ENCODE measurements at places on chromosomes 13 and 19. TPM values are rescaled to one million over a fixed set of nuclear protein-coding genes. Genes with fewer than 3 reads are reported as not detected.

DNA sequence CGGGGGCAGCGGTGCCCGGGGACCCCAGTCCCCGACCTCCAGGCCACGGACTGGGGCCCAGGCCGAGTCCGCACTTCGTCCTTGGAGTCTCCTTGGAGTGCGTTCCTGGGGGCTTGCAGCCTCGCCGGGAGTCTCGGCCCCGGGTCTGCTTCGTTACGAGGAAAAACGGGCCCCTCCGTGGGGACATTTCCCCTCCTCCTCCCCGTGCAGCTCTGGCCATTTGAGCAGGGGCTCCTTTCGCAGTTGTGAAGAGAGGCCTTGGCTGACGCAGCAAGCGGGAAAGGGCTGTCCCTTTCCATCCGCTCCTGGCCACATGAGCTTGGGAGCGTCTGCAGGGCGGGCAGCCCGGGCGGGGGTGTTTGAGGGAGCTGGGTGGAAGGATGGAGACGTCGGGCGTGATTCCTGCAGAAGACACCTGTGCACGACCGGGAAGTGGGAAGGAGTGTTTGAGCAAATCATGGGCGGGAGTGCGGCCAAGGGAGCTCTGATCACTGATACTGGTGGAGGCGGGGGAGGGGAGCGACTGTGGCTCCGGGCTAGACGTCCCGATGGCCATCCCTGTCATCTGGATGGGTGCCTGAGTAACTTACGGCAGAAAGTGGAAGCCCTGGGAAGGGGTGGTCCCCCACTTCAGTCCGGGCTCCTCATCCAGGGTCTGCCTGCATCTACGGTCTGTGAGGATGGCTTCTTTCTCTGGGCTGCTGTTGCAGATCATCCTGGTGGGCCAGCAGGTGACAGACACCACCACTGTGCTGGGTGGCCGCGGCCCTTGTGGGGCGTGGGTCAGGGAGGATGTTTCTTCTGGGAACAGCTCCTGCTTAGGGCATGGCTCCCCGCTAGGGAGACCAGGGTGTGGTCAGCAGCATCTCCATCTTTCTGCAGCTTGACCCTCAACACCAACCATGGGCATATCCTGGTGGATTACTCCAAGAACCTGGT, 736 bp downstream of the GPI start:
- DNase-seq: peak; percentile 74

GRCh38 chr13:111920932-111921705, 145.8 kb upstream of the SOX1 start:
- DNase-seq: no peak

GRCh38 chr13:35865341-35866240, 265.6 kb downstream of the DCLK1 start:
- DNase-seq: no peak

DNA sequence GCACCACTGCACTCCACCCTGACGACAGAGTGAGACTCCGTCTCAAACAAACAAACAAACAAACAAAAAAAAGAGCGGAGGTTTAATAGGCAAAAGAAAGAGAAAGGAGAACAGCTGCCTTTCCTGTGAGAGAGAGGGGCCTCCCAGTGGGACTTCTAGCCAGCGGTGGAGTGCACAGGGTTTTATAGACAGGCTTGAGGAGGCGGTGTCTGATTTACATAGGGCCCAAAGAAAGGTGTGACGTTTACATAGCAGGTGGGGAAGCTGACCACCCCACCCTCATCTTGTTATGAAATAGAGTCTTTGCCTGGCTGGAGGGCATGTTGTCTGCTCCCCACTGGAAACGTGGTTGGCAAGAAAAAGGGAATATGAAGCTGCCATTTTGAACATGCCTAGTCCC, 106.0 kb upstream of the CSNK1A1L start:
- DNase-seq: no peak

GRCh38 chr13:26445092-26445491, 112.4 kb upstream of the WASF3 start:
- no peak for DNase-seq

DNA sequence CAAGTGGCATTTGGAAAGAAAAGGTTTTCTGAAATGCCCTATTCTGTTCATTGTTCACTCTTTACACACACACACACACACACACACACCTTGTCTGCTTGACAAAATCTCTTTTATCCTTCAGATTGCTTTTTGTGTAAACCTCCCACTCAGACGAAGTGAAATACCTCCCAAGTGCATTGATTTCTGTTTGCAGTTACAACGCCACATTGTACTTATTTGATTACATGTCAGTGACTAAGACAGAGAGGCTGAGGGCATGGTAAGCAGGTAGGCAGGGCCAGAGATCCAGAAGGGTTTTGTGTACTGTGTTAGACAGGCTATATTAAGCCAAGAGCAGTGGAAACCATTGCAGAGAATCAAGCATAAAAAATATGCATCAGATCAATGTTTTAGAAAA, 561.8 kb downstream of the GPC6 start:
- no peak for DNase-seq

DNA sequence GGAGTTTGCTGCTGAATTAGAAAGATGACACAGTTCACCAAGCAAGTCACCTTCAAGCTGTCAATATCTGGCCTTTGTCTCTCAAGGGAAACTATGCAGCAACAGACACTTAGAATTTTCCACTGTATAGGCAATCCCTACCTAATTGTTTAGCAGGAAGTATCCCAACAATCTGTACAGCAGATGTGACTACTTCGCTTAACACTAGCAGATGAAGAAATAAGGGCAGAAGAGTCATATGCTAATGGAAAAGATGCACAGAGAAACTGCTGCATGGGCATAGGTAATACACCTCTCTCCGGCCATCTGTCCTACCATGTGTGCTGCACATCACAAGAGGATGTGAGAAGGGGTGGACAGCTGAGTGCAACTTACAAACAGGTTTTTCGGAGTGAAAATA, 851.2 kb downstream of the PCDH9 start:
- no peak for DNase-seq

GRCh38 chr13:38868870-38869269, 121.8 kb downstream of the STOML3 start:
- no peak for DNase-seq

- no peak for DNase-seq
Observed at GRCh38 chr13:71359641-71360040, 507.4 kb downstream of the DACH1 start.

DNA sequence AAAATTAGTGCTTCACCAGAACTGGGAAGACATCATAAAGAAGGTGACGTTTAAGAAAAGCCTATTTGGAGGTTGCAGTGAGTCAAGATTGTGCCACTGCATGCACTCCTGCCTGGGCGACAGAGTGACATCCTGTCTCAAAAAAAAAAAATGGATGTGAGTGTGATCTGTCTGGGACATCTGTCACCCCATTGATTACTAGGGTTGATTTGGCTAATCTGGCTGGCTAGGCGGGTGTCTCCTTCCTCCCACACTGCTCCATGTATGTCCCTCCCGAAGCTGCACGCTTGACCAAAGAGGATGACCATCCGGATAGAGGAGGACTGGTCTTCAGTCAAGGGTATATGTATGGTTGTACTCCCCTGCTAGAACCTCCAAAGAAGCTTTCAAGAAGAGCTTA, 2.6 kb downstream of the GTF2F2 start:
- no peak for DNase-seq

DNA sequence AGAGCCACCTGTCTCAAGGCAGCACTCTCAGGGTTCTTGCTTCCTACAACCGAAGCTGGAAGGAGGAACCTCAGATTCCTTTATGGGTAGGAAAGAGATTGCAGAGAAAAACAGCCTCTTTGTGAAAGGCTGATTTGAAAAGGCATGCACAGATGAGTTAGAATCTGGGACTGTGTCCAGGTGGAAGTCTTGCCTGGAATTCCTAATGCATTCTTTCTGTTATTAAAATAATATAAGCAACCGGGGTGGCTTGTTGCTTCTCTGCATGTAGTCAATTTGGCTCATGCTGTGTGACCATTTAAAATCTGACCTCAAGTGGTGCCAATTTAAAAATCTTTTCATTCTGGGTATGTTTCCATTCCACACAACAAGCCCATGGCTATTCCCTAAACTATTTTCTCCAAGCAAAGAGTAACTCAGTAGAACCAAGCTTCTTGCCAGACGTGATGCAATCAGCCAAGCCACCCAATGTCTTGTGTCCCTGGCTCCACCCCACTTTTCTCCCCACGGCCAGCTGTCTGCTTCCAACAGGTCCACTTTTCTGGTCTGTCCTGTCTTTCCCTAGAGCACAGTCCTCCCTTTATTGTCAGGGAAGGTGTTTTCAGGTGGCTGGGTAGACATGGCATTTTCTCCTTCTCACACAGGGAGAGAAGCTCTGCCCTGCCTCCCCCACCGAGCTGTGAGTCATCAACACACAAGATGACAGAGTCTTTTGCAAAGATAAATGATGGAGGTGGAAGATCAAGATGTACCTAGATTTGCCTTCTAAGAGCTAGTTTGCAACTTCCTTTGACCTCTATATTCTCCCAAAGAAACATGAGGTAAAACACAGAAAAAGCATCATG, 394.3 kb downstream of the FOXO1 start:
- peak; percentile 31 for DNase-seq

DNA sequence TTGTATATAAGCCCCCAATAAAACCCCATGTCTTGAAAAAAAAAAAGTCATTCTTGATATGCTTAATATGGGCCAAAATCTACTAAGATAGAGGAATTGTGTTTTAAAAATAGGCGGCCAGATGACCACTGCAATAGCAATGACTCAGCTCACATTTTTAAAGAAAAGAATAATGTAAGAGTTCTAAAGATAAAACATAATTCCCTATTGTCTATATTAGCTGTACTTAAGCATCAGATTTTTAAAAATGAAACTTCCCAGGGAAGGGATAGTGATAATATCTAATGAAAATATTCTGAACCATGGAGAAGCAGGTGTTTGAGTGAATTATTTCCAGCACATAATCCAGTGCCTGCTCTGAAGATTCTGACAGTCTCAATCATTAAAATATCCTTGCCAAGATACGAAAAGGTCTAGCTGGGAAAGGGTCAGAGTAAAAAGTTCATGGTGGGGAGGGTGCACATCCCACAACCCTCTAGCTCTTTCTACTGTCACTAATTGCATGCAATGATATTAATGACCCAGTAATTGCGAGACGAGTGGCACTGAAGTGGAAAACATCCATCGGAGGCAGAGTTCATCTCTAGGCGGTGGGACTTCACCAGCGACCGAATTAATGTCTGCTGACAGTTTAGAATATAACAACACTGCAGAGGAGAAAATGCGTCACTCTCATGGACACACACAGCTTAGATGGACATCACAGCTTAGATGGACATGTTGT, 31.6 kb downstream of the EFNB2 start:
- no peak for DNase-seq

DNA sequence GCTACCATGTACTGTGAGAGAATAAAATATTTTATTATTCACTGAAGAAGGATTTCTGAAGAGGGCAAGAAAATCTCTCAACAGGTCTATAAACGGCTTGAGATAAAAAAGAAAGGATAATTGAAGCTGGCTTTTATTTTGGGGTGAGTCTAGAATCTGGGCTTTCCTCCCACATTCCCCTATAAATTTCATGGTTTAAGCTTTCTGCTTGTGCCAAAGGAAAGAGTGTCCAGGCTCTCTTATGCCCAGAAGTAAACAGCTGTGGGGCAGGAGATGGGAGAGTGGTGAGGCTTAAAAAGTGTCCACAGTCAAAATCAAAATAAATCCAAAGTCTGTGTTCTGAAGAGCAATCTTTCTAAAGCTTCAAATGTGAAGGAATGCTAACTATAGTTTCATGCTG, 942.2 kb upstream of the MIR17HG start:
- DNase-seq: no peak

DNA sequence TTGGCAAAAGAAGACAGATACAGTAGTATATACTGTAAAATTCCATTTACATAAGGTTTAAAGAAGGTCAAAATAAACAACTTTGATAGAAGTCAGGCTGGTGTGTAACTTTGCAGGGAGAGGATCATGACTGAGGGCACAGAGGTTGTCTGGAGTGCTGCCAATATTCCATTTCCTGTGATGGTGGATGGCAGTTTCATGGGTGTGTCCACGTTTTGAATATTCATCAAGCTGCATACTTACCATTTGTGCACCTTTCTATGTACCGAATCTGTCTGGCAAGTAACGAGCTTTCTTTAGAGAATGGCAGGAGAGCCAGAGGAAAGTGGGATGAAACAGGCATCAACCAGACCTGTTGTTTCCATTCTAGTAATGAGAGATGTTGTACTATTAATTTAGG, 420.5 kb upstream of the HTR2A start:
- DNase-seq: no peak

DNA sequence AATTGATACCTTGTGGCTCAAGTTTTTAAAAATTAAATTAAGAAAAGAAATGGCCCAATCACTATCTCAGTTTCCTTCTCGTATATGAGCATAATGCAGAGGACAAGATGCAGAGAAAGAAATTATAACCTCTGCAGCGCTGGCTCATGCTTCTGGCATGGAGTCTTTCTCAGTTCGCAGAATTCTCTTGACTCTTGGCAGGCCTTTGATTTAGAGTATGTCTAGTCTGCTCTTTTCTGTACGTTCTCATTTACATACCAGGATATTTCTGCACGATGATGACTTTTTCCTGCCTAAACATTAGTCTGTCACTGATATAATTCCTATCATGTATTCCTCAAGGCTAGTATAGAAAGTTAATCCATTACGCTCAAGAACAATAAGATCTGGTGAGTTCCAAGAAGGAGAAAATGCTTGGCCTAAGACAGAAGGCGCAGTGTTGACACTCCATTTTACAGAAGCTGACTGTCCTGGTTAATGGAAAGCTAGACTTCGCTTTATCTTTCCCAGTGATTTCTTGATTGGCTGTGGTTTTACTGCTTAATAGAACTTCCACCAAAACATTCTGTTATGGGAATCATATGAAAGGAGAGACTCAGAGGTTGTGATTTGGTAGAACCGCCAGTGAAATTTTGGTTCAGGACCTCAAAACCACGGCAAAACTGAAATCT, 1.7 kb upstream of the SMAD9 start:
- no peak for DNase-seq

GRCh38 chr19:1259876-1260748, 9.0 kb upstream of the CIRBP start:
- DNase-seq: peak; percentile 62

GRCh38 chr13:113292021-113292862, 4.8 kb upstream of the LAMP1 start:
- peak; percentile 31 for DNase-seq

GRCh38 chr19:49271080-49271753, 53.8 kb downstream of the SLC6A16 start:
- no peak for DNase-seq

GRCh38 chr13:45821811-45822210, 29.7 kb downstream of the SIAH3 start:
- DNase-seq: no peak

The SH2D3A gene
- 44.3 TPM for total RNA-seq

The MBD3 gene
- 109 TPM for total RNA-seq

The RFPL4AL1 gene
- not detected for total RNA-seq

The PTBP1 gene
- 284 TPM for total RNA-seq

The CKM gene
- total RNA-seq: 0.53 TPM

The INAFM1 gene
- total RNA-seq: 19.6 TPM

The PSG2 gene
- not detected for total RNA-seq

The NOTCH3 gene
- total RNA-seq: 10.5 TPM

The RFXAP gene
- 3.0 TPM for total RNA-seq

The MBD3L1 gene
- total RNA-seq: not detected
